ENCODE measurements at places on chromosomes 7 and 10.

DNA sequence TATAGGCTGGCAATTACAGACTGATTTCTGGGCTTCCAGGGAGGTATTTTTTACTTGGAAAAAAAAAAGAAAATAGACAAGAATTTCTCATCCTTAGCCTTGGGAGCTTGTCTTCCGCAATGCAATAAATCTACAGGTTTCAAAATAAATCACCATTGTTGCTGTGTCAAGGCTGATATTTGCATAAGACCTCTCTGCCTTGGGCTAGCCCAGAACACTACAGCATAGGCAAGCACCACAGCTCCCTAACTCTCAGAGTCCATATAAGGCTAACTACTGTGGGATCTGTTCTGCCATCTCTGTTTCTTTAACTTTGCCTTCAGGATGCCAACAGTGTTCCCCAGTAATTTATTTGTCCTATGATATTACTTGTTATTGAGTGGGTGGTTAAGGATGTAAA lies 64.4 kb downstream of the ZWINT start:
- DNase-seq, result no peak

- peak; percentile 33 for DNase-seq
Measured at GRCh38 chr7:97772045-97772901, 40.4 kb downstream of the TAC1 start.

DNA sequence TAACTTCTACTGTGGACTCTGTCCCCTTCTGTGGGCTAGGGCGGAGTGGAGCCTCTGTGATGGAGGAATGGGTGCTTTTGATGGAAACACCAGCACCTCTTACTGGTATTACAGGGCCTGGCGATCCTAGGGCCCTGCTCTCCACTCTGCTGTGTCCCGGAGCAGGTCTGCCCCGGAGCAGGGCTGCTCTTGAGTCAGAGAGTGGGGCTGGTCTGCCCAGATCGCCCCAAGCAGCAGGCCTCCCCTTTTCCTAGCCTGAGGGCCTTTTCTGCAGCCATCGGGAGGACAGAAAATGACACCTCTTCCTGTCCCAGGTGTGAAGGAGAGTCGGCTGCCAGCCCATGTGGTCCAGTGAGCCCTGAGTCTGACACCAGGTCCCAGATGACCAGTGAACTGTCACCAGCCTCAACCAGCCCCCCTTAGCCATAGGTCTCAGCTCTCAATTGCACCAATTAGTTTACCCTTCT lies 1.4 kb downstream of the ZNF282 start:
- DNase-seq, result no peak

GRCh38 chr10:75649466-75649865 lies 218.0 kb downstream of the LRMDA start:
- DNase-seq, result no peak

DNA sequence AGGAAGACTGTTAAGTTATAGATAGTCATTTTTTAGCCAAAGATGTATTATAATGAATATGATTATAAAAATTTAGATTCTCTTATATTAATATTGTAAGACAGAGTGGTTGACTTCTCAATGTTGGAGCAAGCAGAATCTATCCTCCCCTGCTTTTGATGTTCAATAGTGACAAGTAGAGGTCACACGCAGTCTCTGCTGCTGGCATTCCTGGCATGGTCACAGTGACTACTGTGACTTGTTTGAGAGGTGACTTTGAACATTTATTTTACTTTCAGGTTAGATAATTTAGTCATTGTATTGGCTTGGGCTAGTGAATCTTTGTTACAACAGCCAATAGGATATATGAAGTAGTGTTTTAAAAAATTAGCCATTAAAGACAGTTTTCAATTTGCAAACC lies 13.7 kb upstream of the CD36 start:
- DNase-seq, result no peak

DNA sequence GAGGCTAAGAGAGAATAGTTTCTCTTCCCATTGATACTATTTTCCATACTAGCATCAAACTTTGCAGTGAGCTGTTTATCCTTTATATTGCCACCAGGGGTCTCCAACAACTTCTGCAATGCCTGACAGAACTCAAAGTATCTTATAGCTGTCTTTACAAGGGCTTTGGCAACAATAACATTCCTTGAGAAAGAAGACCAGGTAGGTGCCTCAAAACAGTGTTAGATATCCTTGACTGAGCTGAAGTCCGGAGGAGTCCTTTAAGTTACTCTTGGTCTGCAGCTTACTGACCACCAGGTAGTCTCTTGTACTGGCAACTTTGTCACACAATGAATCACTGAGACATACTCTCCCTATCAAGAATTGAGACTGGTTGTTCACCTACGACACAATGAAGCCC lies 30.0 kb upstream of the TES start:
- peak; percentile 41 for DNase-seq

- no peak for DNase-seq
Measured at GRCh38 chr7:149725916-149726315, 47.5 kb downstream of the ZNF467 start.

GRCh38 chr10:63593576-63593975 lies 72.4 kb downstream of the REEP3 start:
- DNase-seq, result no peak

- DNase-seq, result no peak
Measured at GRCh38 chr7:158816271-158816670, 13.0 kb downstream of the ESYT2 start.

DNA sequence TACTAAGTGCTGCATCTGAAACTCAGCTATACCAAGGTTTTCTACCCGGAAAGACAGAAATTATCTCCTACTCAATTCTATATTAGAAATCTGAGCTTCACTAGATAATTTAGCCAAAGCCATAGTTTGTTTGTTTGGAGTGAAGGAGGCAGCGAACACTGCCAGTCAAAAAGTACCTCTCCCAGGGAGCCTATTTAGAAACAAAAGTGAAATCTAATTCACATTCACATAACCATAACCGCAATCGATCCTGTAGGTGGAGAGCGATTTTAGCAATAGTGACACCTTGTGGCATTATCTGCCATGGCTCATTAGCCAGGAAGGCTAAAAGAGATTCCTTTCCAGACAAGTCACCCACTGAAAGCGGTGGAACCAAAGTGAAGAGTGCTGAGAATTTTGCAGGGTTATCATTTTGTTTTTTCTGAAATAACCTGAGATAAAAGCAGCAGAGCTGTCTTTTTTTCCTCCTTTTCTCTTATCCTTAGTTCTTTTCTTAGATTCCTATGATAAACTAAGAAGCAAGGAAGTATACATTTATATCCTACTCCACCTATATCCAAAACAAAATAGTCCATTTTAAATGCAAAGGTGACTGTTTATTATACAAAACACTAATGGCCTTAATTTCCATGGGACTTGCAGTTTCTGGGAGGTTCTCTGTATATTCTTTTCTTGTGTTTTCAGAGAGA lies 83.7 kb upstream of the BET1 start:
- DNase-seq, result peak; percentile 53

GRCh38 chr10:4051011-4051640 lies 266.1 kb upstream of the KLF6 start:
- no peak for DNase-seq

- no peak for DNase-seq
Measured at GRCh38 chr10:396535-397220, 261.4 kb downstream of the ZMYND11 start.

GRCh38 chr7:40283391-40283790 lies 148.6 kb downstream of the SUGCT start:
- DNase-seq, result no peak

GRCh38 chr10:21049482-21049881 lies 152.4 kb upstream of the NEBL start:
- DNase-seq, result no peak

GRCh38 chr10:72310241-72310633 lies 36.5 kb downstream of the DDIT4 start:
- DNase-seq, result peak; percentile 54

- DNase-seq, result no peak
Measured at GRCh38 chr7:680411-681127, 45.9 kb upstream of the DNAAF5 start.

GRCh38 chr10:22712956-22713852 lies 1.2 kb downstream of the PIP4K2A start:
- DNase-seq, result no peak

- no peak for DNase-seq
Measured at GRCh38 chr7:54615537-54615936, 73.4 kb downstream of the VSTM2A start.

- no peak for DNase-seq
Measured at GRCh38 chr7:29464753-29465152, 98.9 kb upstream of the PRR15 start.

GRCh38 chr7:12814828-12815227 lies 127.4 kb downstream of the ARL4A start:
- no peak for DNase-seq

DNA sequence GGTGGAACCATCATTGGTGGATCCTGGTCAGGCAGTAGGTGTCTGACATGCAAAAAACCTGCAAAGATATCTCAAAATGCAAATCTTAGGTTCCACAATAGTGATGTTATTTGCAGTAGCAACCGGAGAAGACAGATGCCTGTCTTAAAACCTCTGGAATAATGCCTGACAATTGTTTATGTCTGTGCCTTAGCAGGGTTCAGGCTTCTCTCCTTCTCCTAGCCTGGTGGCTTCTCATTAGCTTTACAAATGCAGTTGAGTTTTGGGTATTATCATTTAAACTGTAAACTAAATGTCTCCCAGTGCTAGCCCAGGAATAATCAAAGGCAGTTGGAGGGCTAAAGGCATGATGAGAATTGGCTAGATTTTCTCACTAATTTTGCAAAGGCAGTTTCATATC lies 146.3 kb upstream of the NRG3 start:
- no peak for DNase-seq

DNA sequence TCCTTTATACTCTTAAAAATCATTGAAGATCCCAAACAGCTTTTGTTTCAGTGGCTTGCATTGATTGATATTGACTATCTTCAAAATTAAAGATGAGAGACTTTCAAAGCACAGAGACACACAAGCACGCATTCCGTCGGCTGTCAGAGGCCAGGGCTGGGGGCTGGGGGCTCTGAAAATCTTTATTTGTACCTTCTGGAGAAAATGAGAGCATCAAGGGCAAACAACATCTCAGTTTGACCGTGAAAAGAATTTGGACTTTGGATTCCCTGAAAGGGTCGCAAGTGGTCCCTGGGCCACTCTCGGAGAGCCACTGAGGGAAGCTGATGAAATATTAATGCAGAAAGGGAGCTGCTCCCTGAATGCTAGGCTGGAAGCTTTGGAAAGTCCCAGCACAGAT lies 96.4 kb downstream of the CHST15 start:
- DNase-seq, result no peak

- DNase-seq, result no peak
Measured at GRCh38 chr7:5774136-5774535, 7.3 kb downstream of the RNF216 start.

- DNase-seq, result no peak
Measured at GRCh38 chr10:129939416-129940275, 24.4 kb downstream of the EBF3 start.
